COR-L47 (cell line): ENCODE measurements at places on chromosomes 16 and 17.

DNA sequence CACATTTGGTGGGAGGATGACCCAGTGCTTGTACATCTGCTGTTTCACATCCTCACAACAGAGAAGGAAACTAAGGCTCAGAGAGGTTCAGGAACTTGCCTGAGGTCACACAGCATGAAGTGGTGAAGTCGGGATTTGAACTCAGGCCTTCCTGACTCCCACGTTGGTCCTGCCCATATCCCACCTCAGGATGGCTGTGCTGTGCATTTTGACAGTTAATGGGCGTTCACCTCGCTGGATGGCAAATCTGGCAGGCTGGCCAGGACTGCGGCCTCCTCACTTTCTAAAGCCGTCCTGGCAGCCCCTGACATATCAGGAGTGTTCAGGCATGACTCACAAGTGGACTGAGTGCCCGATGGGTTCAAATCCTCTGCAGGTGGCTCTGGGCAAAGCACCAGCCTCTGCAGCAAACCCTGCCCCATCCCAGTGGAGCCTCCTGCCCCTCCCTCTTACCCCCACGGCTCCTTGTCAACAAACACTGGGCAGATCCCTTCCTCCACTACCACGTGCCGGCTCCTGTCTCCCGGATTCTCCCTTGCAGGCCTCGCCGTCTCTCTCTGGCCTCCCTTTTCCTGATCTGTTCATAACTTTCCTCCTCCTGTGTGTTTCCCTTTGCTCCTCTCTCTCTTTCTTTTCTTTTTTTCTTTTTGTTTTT is 29.2 kb downstream of the SOCS3 start:
- no peak for DNase-seq

GRCh38 chr17:64632194-64632593 is 29.9 kb downstream of the SMURF2 start:
- DNase-seq, result no peak

DNA sequence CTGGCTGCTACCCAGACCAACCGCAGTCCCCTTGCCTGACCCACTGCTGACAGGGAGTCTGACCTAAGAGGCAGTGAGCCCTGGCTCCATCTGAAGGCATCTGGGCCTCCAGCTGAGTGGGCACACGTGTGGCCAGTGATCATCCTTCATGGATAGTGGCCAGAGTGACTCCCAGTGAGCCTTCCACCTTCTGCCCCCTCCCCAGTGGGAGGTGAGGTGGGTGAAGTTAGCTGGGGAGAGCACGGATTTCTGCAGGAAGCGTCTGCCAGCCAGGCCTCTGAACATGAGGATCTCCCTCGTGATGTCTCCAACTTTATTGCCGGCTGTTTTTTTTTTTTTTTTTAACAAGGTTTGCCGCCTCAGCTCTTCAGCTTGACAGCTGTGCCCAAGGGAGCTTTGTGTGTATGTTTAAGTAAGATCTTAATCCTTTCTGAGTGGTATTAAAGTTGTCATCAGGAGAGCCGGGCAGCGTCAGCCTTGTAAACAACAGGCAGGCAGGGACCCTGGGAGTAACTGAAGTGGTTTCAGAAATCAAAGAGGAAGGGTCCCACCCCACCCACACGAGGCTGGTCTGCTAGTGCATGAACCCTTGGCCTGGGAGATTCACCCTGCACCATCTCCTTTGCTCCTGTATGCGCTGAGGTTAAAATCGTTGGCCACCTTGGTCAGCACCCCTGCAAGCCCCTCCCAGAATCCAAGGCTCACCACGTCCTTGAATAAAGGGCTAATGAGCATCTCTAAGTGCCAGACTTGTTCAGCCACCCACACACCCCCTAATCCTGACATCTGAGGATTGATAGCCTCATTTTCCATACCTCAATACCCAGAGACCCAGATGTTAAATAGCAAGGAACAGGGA is 33.3 kb downstream of the RHBDL3 start:
- DNase-seq, result no peak

DNA sequence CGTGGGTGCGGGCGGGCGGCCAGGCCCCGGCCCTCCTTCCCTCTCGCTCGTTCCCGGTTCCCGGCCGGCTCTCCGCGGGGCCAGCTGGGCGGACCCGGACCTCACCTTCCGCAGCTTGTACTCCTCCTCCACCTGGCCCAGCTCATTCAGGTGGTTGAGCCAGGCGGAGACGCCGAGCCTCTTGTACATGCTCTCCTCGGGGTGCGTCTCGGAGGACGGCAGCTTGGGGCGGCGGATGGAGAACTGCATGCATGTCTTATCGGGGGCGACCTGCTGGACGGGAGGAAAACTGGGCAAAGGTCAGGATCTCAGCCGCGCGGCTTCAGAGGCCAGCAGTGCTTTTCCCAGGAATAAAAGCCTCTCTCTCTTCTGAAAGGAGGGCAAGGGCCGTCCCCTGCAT is 85.4 kb downstream of the TBC1D16 start:
- DNase-seq, result no peak

DNA sequence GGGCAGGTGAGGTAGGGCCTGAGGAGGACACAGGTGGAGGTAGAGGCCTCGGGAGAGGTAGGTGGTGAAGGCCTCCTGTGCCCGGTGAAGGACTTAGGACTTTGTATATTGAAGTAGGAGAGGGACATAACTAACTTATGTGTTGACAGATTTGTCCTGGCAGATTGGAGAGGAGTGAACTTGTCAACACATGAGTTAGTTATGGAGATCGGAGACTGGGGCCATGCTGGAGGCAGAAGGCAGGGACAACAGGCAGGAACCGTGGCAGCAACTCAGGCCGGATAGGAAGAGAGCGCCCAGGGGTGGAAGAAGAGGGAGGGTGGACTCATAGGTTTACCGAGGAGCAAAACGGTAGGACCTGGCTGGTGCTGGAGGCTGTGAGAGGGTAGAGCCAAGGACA is 18.4 kb downstream of the GLP2R start:
- no peak for DNase-seq

GRCh38 chr16:84821728-84822689 is 2.2 kb downstream of the CRISPLD2 start:
- no peak for DNase-seq

DNA sequence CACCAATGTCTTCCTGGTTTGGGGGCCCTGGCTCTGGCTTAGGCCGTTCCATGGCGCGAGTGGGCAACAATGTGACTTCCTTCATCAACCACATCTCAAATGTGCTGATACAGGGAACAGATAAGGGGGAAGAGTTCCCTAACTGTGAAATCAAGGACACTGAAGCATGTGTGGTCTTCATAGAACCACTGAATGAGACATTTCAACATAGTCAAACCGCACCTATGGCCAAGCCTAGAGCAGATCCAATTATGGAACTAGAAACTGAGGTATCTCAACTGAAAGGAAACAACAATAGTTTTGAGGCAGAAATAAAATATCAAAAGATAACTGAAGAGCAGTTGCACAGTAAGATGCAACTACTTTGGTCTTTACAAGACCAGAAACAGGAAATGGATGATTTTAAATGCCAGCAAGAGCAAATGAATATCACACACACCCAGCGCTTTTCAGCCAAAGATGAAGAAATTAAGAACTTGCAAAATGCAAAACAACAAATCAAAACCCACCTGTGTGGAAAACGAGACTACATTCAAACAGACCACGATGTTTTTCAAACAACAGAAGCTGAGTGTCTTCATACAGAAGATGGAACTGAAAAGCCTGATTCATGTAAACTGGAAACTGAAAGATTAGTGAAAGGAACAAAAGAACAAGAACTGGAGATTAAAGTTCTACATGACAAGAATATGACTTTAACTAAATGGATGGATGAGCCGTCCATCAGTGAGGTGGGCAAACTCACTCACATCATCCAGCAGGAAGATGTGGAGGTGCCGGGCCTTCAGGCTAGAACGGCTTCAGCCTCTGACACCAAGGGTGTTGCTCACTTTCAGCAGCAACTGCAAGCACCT is 18.1 kb upstream of the LCMT1 start:
- DNase-seq, result no peak

- no peak for DNase-seq
Measured at GRCh38 chr16:2298621-2299020, 30.7 kb upstream of the RNPS1 start.

DNA sequence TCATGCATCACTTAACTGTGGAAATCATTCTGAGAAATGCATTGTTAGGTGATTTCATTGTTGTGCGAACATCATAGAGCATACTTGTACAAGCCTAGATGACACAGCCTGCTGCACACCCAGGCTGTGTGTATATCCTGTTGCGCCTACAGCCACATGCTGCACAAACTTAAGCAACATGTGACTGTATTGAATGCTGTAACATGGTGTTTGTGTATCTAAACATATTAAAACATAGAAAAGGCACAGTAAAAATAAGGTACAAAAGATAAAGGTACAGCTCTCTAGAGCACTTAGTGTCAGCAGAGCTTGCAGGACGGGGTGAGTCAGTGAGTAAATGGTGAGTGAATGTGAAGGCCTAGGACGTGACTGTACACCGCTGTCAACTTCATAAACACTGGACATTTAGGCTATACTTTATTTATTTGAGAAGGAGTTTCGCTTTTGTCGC is 11.9 kb downstream of the FOXK2 start:
- DNase-seq, result no peak

DNA sequence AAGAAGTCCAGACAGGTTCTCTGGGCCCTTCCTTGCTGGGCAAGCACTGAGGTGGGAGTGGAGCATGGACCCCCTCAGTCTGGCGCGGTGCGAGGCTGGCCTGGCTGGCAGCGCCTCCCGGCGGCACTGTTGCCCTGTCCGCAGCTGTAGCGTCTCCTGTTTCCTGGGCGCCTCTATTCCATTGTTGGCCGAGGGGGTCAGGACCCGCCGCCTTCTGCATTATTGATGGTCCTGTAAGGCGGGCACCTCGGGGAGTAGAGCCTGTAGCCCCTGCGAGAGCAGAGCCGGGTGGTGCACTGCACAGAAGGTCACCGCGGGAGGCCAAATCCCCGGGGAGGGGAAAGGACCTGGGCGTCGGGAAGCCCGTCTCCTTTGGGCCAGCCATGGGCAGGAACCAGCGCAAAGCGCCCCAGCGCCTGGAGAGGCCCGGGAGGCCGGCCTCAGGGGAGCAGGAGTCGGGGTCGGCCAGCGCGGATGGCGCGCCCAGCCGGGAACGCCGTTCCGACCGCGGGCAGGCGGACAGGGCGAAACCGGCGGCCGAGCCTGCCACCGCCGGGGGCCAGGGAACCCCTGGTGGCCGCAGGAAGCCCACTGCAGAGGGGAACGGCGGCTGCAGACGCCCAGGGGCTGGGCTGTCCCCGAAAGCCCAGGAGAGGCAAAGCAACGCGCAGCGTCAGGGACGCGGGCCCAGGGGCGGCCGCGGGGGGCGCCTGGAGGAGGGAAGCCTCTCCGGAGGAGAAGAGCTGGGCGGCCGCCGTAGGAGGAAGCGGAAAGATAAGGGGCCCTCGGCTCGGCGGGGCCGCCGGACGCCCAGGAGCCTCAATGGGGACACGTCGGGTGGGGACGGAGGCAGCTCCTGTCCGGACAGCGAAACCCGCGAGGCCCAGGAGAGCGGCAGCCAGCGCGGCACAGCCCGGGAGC is at the start of gene MYO15B:
Gene MYO15B, plus strand, starts transcription at position 126 of the 921 bp plus-strand sequence. Its CDS starts 258 bp downstream, at position 384.
- peak; percentile 48 for DNase-seq

DNA sequence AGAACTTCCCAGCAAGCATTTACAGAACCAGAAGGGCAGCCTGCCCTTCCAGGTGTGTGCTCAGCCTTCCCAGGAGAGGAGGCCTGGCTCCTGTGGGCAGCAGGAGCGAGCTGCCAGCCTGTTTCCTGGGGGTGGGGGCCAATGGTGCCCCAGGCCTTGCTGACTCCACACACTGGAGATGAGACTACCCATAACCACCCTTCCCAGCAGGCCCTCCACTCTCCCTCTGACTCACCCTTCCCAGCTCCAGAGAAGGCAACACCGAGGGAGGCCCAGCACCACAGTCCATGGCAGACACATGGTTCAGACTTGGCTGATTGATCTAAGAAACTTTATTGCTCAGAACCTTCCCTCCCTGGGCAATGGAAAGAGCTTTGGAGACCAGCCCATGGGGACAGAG is 1.8 kb upstream of the PRSS53 start:
- DNase-seq, result no peak

DNA sequence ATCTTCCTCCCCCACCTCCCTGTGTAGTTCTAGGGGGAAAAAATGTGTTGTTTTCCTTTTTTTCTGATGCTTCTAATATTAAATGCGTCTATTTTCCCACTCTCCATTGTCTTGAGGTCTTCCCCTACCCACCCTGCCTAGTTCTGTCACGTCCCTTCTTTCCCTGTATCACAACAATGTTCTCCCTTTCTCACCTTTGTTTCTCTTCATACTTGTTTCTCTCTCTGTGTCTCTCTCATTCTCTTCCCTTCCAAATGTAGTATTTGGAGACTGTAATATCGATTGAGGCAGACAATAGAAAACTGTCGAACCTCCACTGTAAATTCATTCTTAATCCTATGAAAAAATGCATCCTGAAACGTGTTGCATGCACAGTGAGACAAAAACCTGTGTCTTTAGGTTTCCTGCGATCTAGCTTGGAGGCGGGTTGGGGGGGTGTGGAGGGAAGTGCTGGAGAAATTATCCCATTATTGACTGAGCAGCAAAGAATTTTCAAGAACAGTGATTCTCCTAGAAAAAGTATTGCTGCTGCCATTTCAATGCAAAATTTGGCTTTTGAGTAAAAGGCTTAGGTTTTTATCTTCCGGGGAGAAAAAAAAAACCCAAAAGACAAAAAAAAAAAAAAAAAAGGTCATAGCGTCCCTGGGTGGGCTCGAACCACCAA is 1.3 kb upstream of the PSMB3 start:
- peak; percentile 39 for DNase-seq

- DNase-seq, result peak; percentile 34
Measured at GRCh38 chr16:81940781-81941560, 70.3 kb downstream of the SDR42E1 start.

- peak; percentile 86 for DNase-seq
Measured at GRCh38 chr17:41666237-41666641, 22.4 kb upstream of the EIF1 start.

GRCh38 chr17:7060165-7060891 is 16.4 kb upstream of the SLC16A11 start:
- no peak for DNase-seq

- no peak for DNase-seq
Measured at GRCh38 chr16:77637940-77638339, 84.4 kb upstream of the NUDT7 start.

GRCh38 chr17:29215717-29216116 is 30.9 kb upstream of the CRYBA1 start:
- DNase-seq, result no peak

DNA sequence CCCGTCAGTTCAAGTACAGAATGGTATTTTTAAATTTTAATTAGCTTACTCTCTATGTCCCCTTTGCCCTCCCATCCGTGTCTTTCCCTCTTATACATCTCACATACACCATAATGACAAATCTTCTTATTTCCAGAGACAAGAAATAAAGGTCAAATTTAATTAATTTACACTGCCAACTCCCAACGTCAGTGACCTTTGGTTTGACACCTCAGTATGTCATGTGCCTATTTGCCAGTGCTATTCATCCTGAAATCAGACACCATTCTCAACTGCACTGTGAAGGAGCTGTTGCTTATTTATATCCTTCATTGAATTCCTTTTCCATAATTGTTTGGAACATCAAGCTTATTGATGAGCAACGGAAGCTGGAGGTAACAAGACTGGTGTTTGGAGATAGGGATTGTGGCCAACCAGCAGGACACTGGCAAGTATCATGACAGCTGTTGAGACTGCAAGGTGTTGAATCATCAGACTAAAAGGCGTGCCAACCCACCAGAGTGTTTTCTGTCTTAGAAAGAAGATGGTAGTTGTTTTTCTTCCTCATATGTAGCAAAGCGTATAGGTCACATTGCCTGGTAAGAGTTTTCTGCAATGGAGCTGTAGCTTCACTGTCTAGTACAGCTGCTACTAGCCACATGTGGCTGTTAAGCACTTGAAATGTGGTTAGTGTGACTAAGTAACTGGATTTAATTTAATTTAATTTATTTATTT is 12.5 kb downstream of the CALCOCO2 start:
- no peak for DNase-seq
